ENCODE measurements at places on chromosomes 16 and 17.

DNA sequence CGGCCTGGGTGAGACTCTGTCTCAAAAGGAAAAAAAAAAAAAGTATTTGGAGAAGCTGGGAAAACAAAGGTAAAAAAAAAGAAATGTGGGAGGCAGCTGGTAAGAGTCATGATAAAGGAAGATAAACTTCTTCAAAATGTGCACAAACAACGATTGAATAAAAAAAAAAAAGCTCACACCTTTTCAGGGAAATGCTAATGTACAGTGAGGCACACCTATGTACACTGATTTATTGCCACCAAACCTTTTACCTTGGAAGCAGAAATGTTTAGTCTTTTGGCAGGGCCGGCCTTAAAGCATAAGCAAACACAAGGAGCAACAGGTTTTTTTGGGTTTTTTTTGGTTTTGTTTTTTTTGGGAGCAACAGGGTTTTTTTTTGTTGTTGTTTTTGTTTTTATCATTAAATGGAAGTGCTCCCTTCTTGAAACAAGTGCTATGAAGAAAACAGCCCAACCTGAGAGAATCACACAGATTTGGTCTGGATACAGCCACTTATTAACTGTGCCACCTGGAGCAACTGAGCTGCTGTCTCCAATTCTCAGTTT, 29.8 kb upstream of the KCNJ2 start:
- no peak for DNase-seq

DNA sequence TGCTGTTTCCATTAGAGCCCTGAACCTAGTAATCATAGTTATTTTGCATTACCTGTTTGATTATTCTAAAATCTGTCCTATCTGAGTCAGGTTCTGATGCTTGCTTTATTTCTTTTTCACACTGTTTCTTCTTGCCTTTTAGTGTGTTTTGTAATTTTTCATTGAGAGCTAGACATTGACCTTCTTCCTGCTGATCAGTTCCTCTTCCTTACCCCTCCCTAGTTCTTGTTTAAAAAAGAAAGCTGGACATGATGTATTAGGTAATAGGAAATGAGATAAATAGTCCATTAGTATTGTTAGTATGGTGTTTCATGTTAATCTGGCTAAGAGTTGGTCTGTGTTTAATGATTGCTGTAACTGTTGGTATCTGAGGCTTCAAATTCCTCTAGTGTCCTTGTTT, 13.4 kb downstream of the WWP2 start:
- no peak for DNase-seq

DNA sequence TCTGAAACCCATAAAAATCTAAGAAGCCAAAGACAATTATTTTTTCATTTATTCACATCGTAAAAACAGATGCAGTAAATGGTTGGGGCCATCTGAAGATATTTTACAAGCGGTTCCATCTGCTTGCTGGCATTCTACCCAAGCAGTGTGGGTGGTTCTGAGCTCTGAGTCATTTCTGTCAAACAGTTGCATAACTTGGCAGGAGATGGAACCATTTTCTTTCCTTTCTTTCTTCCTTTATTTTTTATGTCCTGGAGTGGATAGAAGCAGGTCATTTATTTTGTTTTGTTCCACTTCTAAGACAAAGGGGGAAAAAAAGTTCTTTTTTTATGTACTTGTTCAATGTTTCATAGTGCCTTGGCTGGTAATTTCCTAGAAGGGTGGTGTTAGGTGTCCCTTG, 1151.9 kb upstream of the GOT2 start:
- no peak for DNase-seq

GRCh38 chr16:28218109-28218508, 6.3 kb upstream of the XPO6 start:
- peak; percentile 40 for DNase-seq

- no peak for DNase-seq
These were observed 131.0 kb upstream of the TNRC6C start for GRCh38 chr17:77827511-77827910.

DNA sequence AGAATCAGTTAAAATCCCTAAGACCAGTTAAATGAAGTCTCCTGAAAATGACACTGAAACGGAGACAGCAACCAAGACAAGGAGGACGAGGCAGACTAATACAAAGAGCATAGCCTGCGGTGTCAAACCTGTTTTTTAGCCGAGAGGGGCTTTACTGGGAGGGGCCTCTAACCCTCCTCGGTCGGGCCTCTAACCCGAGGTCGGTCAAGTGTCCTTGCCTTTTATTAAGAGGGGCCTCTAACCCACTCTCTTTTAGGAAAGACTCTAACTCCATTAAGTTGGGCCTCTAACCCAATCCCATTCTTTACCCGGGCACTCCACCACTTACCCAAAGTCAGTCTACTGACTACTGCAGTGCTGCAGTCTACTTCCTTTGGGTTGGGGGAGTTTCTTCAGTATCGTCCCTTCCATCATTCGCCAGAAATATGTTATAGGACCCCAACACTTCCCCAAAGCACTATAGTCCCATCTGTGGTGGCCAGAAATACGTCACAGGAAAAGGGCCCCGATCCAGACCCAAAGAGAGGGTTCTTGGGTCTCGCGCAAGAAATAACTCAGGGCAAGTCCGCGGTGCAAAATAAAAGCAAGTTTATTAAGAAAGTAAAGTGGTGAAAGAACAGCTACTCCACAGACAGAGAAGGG, 39.2 kb upstream of the ARL4D start:
- DNase-seq: no peak

DNA sequence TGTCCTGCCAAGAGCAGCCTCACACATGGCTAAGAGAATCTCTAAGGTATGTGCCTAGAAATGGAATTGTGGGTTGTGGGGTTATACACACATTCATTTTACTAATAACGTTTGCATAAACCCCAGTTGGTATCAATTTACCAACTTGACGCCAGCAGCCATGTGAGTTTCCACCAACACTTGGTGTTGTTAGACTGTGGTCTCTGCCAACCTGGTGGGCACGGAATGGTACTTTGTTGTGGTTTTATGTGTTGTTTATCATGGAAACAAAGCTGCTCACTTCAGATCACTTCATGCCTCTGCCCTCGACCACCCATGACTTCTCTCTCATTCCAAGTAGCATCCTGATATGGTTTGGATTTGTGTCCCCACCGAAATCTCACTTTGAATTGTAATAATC, 152.0 kb upstream of the CDC42EP4 start:
- DNase-seq: no peak

GRCh38 chr16:68356249-68356918, 45.6 kb downstream of the PRMT7 start:
- DNase-seq: no peak

DNA sequence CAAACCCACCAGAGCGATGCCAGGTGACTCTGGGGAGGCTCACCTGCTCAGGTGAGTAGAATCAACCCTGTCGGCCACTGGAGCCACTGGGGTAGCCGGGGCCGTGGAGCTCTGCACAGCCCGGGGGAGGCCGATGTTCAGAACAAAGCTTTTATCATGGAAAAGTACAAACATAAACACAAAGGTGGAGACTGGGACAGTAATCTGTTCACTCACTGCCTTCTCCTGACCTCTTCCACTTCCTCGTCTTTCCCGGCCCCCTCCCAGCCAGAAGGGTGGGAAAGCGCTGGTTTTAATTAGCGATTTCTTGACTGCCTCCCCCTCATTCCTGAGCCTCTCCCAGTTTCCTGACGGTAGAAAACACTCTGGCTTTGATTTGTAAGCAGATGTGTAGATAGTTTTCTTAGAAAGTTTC, 9.8 kb upstream of the TEX19 start:
- no peak for DNase-seq

- no peak for DNase-seq
These were observed 6.5 kb downstream of the PSME3IP1 start for GRCh38 chr16:57179215-57179828.

- DNase-seq: no peak
These were observed 405.9 kb downstream of the SHISA9 start for GRCh38 chr16:13307255-13307654.

- DNase-seq: no peak
These were observed 85.7 kb upstream of the HS3ST4 start for GRCh38 chr16:25606069-25606468.

DNA sequence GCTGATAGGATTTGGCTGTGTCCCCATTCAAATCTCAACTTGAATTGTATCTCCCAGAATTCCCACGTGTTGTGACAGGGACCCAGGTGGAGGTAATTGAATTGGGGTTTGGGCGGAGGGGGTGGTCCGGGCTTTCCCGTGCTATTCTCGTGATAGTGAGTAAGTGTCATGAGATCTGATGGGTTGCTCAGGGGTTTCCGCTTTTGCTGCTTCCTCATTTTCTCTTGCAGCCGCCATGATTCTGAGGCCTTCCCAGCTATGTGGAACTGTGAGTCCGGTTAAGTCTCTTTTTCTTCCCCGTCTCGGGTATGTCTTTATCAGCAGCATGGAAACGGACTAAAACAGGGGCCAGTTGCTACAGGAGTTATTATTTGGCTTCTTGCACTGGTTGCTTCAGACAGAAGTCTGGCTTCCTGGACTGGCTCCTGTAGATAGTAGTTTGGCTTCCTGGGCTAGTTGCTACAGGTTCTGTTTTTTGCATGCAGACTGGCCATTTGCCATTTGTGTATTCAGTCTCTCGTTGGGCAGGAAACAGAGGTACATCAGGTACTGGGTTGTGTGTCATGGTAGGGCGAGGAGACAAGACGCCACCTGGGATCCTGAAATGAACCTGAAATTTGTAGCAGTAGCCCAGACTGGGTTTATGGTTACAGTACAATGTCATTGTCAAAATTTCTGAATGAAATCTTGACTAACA, 32.6 kb downstream of the CNTNAP4 start:
- no peak for DNase-seq

DNA sequence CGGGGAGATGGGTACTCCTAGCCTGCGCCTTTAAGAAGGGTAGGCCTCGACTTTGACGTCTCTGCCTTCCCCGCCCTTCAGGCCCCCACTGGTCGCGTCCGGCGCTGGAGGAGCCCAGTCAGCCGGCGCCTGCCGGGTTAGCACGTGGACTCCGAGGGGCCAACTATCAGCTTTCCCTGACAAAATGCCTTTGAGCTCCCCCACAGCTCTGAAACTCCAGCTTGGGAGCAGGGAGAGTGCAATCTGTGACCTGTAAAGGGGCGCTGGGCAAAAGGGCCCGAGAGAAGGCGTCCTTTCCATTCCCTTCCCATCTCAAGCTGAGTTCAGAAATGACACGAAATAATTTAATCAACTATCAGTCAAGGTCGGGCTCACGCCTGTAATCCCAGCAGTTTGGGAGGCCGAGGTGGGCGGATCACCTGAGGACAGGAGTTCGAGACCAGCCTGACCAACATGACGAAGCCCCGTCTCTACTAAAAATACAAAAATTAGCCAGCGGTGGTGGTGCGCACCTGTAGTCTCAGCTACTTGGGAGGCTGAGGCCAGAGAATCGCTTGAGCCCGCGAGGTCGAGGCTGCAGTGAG, 2.3 kb upstream of the SLC25A39 start:
- peak; percentile 97 for DNase-seq

DNA sequence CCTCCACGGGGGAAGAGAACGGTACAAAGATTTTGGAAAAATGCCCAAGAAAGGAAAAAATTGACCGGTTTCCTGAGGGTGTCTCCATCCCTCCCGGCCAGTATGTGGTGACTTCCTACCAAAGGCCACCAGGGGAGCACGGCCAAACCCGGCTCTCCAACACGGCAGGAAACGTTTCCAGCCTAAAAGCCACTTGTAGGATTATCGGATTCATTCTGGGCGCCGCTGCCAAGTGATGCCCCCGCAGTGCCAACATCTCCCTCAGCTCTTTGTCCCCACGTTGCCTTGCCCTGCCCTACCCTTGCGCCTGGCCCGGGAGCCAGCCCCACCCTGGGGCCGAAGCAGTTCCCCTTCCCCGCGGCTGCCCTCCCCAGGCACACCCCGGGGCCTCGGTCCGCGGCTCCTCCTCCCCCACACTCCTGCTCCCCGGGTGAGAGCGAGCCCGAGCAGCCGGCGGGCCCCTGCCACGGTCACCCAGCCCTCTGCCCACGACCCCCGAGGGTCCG, 688 bp downstream of the CRK start:
- DNase-seq: no peak

DNA sequence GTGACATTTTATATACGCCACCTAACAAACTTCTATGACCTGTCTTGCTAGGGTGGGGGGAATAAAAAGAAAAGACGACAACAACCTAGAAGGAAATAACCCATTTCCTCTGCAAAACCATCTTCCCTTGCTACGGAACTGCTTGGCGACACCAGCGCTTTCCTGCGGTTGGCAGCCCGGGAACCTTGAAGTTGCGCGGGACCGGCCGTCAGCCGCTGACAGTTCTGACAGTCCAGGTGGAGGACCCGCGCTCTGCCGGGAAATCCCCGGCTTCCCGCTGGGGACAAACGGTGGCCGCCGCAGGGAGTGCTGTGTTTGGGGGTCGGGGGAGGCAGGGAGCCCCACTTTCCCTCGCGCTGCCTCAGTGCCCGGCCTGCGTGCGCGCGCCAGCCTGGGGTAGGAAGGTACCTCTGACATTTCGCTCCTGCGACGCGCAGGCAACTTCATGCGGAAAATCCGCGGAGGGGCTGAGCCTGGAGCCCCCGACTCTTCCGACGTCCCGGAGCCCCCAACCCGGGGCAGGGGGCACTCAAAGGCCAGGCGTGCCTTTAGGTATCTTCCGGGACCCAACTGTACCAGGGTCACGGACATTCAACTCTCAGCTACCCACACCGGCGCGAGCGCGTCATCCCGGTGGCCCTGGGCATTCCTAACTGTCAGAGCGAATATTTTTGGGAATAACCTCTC, 516 bp downstream of the SLC16A6 start:
- no peak for DNase-seq

DNA sequence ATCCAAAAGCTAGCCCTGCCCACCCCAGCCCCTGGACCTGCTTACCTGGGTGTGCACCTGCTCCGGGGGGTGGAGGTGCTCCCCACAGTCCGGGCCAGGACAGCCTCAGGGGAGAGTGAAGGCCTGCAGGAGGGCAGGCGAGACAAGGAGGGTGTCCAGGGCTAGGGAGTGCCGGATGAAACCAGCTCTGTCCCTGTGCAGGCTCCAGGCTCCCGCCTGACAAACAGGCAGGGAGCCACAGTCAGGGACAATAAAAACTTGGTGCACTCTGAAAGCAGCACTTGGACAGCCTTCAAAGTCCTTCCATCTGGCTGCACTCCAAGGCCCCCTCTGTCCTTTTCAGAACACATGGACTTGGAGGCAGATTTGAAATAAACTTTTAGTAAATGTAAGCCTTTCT, 3.9 kb downstream of the PAQR4 start:
- DNase-seq: no peak

DNA sequence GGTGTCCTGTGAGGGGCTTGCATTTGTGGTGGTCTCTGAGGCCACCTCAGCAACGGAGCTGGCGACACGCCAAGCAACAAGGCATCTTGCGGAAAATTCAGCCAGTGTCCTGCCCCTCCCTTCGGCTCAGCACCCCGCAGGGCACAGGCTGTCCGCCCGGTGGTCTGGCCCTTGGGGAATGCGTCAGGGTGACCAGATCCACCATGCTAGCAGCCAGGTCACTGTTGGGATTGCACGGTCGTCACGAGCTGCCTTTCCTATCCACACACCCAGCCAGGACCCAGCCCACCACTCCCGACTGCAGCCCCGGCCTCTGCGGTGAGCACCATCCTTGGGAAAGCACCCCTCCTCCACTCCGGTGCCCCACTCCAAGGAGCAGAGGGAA, 221.2 kb downstream of the NTN1 start:
- DNase-seq: no peak

- no peak for DNase-seq
These were observed 31.4 kb upstream of the CORO6 start for GRCh38 chr17:29653995-29654714.

- no peak for DNase-seq
These were observed 22.6 kb upstream of the NGFR start for GRCh38 chr17:49472527-49472926.

Data from H54 (cell line).